ENCODE measurements at places on chromosomes 3 and 15.
A peak's percentile ranks its signal among the peaks of the same experiment; 100 is the strongest.

GRCh38 chr3:192869131-192870031 lies 48.3 kb downstream of the MB21D2 start:
- DNase-seq = no peak

DNA sequence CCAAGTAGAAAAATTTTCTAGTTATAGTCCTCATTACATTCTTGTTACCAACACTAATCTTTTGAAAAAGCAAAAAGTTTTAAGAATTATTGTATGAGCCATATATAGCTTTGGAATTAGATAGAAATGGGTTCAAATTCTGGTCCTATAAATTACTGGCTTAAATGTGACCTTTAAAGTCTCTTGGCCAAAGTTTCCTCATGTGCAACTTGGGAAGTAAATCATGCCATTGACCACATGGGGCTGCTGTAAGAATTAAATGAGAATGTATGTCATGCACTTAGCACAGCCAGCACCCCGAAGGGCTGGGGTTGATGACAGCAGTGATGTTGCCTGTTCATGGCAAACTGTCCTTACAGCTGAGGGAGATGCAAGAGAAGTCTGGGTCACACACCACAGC lies 108.3 kb downstream of the TOP2B start:
- DNase-seq = no peak

DNA sequence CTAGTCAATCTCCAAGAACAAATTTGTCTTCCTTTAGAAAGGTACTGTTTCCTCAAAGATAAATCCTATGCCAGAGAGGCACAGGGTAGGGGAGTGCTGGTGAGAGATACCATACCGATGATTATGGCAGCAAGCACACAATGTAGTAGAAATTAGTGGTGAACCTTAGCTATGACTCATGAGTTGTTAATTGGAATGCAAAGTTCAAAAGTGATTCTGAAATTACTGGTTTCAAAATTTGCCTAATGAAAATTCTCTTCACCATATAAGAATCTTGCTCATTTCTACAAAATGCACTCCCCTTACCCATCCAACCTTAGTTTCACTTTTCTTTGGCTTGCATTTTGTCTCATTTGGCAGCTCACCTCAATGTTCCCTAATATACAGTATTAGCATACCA lies 139.5 kb upstream of the SLC2A2 start:
- no peak for DNase-seq

DNA sequence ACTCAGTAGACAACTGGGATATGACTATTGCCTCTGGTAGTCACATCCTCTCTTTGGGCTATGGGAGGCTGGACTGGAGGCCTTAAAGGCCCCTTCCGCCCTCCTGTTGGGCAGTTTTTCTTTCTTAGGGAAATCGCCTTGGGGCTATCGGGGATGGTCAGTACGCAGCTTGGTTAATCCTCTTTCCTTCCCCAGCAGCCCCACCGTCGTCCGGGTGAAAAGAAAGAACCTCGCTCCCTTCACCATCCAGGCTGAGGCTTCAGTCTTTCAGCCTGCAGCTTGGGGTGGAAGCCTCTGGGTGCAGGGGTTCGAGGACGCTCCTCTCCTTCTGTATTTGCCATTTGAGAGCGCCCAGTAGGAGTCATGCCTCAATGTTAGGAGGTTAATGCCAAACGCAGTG lies 641 bp upstream of the ST6GAL1 start:
- no peak for DNase-seq

GRCh38 chr3:71907996-71908395 lies 123.0 kb upstream of the PROK2 start:
- no peak for DNase-seq

GRCh38 chr15:74318376-74319137 lies 48.9 kb downstream of the CYP11A1 start:
- no peak for DNase-seq

GRCh38 chr3:99542767-99543518 lies 95.5 kb upstream of the COL8A1 start:
- no peak for DNase-seq

DNA sequence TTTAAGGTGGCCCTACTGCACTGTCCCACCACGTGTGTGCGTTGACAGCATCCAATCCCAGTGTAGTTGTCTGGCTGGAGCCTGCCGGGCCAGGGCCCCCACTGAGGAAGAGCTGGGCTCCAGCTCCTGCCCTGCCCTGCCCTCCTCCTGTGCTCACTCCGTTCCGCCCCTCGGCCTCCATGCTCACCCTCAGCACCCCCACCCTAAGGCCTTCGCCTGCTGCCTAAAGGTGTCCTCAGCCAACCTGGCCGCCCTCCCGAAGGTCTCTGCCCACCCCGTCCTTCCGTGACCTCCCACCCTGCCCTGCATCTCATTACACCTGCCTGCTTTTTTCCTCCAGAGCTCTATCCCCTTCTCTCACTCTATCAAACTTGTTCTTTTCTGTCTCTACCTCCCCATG lies 118.0 kb downstream of the TPRA1 start:
- DNase-seq = no peak

DNA sequence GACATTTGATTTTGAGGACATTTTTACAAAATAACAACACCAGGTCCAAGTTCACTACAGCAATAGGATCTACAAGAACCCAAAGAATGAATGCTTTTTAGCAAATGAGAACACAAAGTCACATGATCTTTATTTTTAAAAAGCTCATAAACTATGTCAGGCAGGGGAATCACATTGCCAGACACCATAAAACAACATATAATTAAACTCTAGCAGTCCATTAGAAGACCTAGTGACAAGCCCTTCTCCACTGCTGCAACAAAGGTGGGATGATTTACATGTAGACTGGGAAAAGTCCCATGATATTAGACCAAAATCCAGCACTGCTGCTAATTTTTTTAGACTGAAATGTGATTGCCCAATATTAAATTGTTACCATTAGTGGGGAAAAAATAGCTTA lies 92.6 kb downstream of the FHIT start:
- DNase-seq = no peak

DNA sequence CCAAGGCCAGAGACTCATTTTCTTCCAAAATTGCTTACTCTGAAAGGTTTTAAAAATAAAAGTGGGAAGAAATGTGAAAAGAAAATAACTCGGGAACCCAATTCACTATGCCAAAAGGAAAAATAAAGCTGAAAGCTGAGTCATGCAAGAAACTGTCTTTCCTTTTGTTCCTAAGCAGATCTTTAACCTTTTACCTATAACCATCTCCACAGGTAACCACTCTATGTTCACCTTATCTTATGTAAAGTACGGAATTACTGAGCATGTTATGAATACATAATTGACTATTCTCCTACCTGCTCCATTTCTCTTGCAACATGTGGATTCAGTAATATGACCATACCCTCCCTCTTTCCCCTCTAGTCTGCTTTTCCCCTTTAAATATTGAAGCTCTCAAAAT lies 62.0 kb downstream of the MINDY4B start:
- DNase-seq = no peak

- no peak for DNase-seq
Measured at GRCh38 chr3:38823722-38824121, 7.7 kb upstream of the SCN10A start.

- no peak for DNase-seq
Measured at GRCh38 chr3:158744567-158745288, 12.5 kb upstream of the RARRES1 start.

DNA sequence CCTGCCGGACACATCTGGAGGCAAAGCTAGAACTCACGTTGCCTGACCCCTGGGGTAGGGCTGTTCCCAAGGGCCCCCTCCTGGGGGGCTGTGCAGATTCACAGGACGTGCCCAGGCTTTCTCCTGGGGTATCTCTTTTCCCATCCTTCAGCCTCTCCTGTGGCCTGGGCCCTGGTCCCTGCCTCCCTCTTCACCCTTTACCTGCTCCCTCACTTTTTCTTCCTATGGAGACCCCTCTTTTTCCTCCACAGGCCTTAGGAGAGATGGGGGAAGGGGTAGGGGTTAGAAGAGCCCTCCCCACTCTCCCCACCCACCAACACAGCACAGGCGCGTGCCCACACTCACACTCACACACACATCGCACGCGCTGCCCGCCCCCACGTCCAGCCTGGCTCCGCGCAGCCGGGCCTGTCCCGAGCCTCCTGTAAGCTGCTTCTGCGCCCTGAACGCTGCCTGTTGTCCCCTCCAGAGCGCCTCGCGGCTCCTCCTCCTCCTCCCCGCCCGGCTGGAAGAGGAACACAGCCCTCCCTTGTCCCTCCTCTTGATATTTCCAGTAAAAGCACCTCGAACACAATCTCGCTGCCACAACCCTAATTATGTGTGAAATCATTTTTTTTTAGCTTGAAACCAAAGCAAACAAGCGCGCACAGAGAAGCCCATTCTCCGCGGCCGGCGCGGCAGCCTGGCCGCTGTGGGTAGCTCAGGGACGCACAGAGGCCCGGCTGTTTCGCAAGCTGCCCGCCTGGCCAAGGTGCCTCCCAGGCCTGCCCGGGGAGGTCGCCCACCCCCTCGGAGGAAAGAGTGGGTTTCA lies 33.9 kb upstream of the ACAN start:
- no peak for DNase-seq

DNA sequence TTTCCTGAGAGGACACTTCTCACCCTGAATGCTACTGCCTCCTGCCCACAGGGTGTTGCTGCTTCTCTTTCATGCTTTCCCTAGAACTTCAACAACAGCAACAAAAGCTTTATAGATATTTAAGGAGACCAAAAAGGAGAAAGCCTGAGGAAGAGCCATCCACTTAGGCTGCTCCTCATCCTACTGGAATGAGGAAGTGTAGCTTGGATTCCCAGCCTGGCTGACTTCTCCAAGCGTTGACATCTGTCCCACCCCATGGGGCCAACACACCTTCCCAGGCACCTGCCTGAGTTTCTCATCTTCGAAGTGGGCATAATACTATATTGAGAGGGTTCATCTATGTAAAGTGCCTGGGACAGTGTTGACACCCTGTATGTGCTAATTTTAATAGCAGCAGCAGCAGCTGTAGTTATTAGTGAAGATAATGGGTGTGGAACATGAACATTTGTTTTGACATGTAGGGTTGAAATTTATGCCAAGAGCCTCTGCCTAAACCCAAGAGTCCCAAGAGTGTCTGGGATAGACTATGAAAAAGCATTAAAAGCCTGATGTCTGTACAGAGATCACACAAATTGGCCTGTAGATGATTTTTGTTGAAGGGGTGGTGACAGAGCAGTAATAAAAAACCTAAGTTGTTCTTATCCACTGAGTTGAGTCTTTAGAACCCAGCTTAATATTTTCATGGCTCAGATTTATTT lies 96.5 kb upstream of the PIAS1 start:
- DNase-seq = no peak

- no peak for DNase-seq
Measured at GRCh38 chr3:74121761-74122160, 492.7 kb downstream of the CNTN3 start.

DNA sequence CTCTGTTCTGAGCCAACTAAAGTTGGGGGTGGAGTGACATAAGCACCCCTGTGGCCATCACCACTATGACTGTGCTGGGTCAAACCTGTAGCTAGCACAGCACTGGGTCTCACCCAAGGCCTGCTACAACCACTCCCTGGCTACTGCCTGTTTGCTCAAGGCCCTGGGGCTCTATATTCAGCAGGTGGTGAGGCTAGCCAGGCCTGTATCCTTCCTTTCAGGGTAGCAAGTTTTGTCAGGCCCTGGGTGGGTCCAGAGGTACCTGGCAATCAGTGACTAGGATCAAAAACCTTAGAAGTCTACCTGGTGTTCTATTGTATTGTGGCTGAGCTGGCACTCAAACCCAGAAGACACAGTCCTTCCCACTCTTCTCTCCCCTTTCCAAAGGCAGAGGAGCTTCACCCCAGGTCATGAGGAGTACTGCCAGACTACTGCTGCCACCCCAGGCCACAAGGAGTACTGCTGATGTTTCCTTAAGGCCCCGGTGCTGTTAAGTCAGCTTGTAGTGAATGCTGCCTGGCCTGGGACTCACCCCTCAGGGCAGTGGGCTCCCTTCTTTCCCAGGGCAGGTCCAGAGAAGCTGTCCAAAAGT lies 170.8 kb downstream of the IGSF11 start:
- no peak for DNase-seq

- DNase-seq = no peak
Measured at GRCh38 chr3:78919021-78919755, 848.6 kb downstream of the ROBO1 start.

- DNase-seq = no peak
Measured at GRCh38 chr3:167777356-167777755, 41.8 kb downstream of the SERPINI1 start.

DNA sequence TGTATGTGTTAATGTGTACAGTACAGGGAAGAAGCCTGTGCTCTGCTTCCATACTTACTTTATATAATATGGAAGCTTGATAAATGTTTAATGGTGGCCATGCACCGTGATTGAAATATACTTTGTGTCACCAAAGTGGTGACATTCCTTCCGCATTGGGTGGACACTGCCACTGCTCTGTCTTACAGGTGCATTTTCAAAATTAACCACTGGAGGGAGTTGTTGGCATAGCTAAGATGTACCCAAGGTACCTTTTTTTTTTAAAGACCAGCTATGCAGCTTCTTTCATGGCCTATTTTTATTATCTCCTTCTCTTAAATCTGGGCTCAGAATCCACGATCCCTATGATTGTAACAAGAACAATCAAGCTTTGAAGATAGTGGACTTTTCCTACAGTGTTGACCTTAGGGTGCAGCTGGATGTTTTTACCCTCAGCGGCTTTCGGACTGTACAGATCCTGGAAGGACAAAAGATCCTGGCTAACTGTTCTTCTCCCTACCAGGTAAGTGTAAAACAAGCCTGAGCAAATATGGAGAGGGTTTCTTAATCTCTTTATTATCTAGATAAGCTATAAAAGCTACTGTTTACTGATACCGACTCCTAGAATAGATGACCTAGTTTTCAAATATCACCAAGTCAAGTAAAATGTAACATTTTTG lies 21.6 kb upstream of the PAK6 start:
- DNase-seq = peak; percentile 50

DNA sequence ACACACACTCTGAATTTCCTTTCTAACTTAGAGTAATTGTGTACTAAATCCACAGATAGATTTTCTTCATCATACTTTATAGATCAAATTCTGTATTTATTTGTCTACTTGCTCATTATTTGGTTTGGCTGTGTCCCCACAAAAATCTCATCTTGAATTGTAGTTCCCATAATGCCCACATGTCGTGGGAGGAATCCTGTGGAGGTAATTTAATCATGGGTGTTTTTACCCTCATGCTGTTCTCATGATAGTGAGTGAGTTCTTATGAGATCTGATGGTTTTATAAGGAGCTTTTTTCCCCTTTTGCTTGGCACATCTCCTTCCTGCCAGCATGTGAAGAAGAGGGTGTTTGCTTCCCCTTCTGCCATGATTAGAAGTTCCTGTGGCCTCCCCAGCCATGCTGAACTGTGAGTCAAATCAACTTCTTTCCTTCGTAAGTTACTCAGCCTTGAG lies 198.3 kb upstream of the TGFBR2 start:
- no peak for DNase-seq

GRCh38 chr3:151896246-151897012 lies 23.0 kb downstream of the SUCNR1 start:
- DNase-seq = no peak

DNA sequence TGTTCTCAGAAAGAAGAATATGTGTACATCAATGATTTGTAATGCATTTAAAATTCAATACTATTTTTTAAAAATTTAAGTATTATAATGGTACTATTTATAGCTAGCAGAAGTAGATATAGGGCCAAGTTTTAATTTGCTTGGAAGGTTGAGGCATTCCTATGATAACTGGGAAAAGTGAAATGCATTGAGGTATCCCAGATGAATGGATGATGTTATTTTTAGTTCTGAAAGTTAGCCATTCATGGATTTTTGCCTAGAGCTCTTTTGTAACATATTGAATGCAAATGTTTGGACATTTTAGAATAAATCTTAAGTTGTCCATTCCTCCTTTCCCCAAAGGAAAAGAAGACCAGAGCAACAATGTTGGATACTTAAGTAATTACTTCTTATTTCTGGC lies 47.6 kb downstream of the GAP43 start:
- DNase-seq = no peak

GRCh38 chr3:110881069-110881468 lies 190.5 kb upstream of the NECTIN3 start:
- no peak for DNase-seq

GRCh38 chr15:61227269-61227949 lies 1.7 kb downstream of the RORA start:
- no peak for DNase-seq

Data from naive thymus-derived CD4-positive, alpha-beta T cell (primary cell).